Fibroblast of pulmonary artery (primary cell): ENCODE measurements at places on chromosomes 2 and 18.

DNA sequence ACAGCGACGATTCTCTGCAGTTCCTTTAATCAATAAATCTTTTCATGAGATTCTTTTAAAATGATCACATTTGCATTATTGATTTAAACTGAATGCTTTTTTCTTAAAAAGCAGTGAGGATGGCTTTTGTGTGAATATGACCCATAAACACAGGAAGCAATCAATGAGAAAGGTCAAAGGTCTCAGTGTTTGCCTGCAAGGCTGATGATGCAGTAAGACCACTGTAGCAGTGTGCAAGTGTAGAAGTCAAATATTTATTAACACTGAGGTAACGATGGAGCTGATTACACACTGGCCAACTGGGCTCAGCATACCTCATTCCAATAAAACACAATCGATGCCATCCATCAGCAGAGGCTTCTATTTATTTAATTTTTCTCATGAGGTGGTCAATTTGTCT, 633.5 kb downstream of the DCDC2C start:
- no peak for DNase-seq

DNA sequence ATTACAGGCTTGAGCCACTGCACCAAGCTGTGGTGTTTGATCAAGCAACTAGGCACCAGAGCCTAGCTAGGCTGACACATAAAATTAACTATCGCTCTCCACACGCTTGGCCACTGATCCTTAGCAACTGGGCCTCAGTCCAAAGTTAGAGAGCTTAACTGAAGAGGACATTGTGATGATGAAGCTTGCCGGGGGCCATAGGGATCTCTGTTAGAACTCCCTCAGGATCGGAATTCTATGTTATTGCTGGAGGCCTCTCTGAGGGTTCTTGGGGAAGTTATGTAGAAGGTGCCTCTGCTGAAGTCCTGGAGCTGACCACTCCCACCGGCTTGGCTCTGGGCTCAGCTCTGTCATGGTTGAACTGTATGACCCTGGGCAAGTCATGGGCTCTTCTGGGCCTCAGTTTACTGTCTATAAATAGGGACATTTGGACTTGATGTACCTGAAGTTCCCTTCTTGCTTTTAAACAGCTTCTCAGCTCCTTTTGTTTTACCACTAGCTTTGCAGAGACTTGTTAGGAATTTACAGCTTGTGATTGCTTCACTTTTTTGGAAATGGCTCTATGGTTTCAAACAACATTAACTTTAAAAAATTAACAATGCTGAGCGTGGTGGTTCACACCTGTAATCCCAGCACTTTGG, 44.1 kb downstream of the GATA6 start:
- DNase-seq = peak; percentile 43

- no peak for DNase-seq
Observed at GRCh38 chr2:53051157-53051556, 716.4 kb upstream of the CHAC2 start.

GRCh38 chr2:134200036-134200618, 53.7 kb upstream of the MGAT5 start:
- DNase-seq = no peak

DNA sequence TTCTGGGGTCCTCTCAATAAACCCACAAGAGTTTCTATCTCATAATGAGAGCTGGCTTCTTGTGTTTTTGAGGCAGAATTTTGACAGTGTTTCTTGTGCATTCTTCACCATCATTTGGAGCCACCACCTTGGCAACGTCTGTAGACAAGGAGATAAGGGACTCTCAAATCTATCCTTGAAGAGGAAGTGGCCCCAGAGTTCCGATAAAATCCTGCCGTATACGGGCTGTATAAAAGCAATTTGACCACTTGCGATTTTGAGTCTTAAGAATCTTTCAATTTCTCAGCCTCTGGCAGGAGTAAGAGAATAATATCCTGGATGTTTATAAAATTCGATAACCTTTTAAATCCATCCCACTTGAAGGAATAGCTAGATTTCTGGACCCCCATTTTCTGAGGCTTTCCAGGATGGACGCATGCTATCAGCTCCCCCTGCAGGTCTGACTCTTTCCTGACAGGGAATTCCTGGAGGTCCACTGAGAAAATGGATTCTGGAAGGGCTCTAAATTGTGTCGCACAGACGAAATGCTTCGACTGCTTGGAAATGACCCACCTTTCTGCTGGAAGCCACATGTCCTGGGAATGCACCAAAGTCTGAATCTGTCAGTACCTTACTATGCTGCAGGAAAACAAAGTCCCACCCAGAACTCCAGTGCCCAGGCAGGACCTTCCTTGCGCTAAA, 54.1 kb downstream of the E2F6 start:
- DNase-seq = peak; percentile 76

GRCh38 chr2:222862106-222862908, 1.5 kb downstream of the ACSL3 start:
- DNase-seq = peak; percentile 61

- DNase-seq = peak; percentile 52
Observed at GRCh38 chr2:205889114-205889513, 196.9 kb downstream of the INO80D start.

- DNase-seq = no peak
Observed at GRCh38 chr2:23622466-23622865, 237.5 kb downstream of the KLHL29 start.

- DNase-seq = no peak
Observed at GRCh38 chr2:28636491-28636890, 115.1 kb upstream of the PPP1CB start.
